Cerebellum (tissue), 4 donors: ENCODE measurements at places on chromosomes 7 and 10. TPM values are rescaled to one million over a fixed set of nuclear protein-coding genes. Genes with fewer than 3 reads are reported as not detected.

MMRN2 gene
- total RNA-seq, result 5.2 TPM

DNA sequence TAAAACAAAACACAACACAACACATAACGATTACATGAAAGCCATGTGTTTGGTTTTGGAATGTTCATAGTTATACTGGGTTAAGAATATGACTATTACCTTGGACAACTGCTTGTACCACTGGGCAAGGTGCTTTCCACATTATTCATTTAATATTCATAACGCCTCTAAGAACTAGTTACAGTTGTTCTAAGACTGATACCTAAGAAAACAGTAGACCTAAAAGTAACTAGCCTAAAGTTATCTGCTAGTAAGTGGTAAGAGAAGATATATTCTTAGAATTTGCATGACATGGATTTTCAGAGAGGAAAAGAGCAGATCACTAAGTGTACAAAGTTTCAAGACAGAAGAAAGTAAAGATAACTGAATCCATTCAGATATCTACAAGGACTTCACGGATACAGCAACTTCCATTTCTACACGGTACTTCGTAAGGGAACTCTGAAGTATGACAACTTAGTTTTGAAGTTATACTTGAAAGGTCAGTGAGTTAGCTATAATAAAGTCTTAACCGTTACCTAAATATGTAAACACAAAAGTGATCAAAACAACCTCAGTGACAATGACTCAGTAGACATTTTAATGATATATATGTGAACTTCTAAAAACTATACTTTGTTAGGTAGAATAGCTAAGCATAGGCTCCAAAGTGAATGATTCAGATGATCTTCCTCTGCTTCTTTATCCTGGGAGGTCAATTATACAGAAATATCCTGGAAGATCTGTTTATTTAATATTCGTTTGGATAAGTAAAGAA, 65.1 kb downstream of the MINDY3 start:
- DNase-seq, result no peak

- DNase-seq, result peak; percentile 19
These were observed 603 bp upstream of the HECW1 start for GRCh38 chr7:43111630-43112458.

TNS3 gene
- 37.5 TPM for total RNA-seq

GRCh38 chr10:79090134-79090803, 21.5 kb downstream of the ZMIZ1 start:
- DNase-seq, result no peak

VWA2 gene
- total RNA-seq, result 1.1 TPM

GIMAP1 gene
- 0.82 TPM for total RNA-seq

DYNC1I1 gene
- total RNA-seq, result 15.2 TPM

- no peak for DNase-seq
These were observed 249.0 kb downstream of the TNS3 start for GRCh38 chr7:47332681-47333553.

DNA sequence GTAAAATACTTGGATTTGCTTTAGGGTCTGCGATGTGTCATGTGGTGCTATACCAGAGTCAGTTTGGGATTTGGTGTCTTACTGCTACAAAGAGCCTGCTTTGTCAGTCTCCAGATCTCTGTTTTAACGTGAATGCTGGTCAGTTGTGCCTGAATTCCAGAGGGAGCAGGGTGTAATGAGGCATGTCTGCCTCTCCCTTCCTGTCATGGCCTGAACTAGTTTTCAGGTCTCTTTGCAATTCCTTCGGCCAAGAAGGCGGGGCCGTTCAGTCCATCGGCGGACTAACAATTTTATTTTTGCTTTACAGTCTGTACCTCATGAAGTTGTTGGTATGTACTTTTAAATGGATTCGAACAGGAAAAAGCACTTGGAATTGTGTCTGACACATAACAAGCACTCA, 465.1 kb upstream of the ADARB2 start:
- DNase-seq, result no peak

DNA sequence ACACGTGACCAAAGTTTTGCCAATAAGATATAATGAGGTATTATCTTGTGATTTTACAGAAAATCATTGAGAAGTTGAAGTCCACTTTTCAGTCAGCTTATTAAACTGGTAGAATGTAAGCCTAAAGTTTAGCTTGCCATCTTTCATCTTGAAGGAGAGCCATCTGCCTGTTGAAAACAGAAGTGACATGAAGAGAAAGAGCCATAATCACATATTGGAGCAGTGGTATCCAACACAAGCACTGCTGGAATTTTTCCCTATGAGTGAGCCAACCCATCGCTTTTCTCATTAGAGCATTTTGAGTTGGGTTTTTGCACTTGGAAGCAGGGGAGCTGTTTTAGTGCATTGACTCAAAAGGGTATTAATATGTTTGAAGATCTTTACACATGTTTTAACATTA, 117.6 kb upstream of the FERD3L start:
- no peak for DNase-seq

ITPRID1 gene
- 0.27 TPM for total RNA-seq

DNA sequence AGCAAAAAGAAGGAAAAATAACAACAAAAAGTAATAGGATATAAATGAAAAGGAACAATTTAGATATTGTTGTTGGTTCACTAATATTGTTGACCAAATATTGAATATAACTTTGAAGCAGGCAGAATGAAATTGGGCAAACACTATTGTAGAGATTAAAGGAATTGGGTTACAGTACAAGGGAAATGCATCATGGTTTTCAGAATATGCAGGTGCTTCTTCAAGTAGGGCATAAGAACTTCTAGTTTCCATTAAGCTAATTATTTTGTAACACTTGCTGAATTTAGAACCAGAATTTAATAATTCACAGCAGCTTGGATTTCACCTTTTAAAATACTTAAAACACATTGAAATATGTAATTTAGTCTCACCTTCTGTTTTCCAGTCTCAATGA, 36.5 kb downstream of the RPA3 start:
- no peak for DNase-seq

DNA sequence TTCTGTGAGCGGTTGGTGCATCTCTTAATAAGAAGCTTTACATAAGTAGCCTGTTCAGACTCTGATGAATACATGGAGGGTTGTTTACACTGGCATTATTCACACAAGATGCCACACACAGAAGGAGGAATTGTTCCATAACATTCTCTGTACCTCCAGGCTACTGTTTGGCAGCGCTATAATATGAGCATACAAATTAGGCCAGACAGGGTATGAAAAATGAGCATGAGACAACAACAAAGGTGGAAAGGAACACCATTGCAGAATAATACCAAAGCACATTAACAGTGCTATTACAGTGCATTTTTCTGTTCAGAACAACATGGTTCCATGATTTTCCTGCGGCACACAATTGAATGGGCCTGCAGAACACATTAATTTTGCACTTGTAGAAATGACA, 417.2 kb upstream of the C7orf33 start:
- DNase-seq, result no peak

DNA sequence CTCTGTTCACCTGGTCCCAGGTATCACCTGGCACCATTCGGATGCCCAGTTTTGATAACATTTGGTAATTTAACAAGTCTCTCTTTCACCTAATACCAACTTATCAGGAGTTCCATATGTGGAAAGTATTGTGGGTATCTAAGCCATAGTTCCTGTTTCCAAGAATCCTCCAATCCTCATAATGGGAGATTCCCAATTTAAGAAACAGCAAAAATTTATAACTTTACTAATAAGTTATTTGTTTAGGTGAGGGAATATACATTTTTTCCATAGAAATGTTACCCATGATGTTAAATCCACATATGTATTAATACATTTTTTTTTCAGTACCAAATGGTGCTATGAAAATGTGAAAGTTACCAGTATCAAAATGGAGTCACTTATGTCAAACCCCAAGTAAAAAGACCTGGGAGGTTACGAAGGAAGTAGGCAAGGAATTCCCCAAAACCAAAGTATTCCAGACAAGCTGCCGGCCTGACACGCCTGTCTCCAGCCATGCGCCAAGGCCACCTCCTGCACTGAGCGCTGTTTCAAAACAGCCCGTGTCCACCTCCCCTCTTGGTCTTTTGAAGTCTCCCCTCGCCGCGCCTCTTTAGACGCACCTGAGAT, 44.8 kb downstream of the PRKCQ start:
- DNase-seq, result no peak

CHST12 gene
- 5.4 TPM for total RNA-seq

GRCh38 chr10:12348870-12349628, at the start of gene CAMK1D:
CAMK1D (plus strand) TSS chr10:12349547.
- peak; percentile 88 for DNase-seq

GRCh38 chr7:77415823-77416620, at the start of gene GSAP:
GSAP (minus strand) TSS chr7:77416349; CDS start chr7:77416321, 28 bp downstream.
- peak; percentile 12 for DNase-seq

DNA sequence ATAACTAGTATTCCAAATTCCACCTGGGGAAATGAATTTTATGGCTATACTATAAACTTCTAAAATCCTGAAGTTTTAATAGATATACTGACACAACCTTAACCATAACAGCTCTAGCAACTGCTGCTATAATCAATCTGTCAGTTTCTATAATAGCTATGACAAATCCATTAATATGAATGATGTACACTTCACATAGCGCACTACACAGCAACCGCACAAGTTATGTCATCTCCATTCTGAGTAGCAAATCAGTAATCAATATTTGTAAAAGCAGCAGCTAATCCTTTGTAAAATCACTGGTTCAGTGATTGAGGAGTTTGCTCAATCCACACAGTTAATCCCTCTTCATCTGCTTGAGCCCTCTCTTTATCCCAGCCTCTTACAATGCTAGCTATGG, 105.3 kb downstream of the SKAP2 start:
- DNase-seq, result no peak

HHEX gene
- 2.1 TPM for total RNA-seq

STX1A gene
- 43.0 TPM for total RNA-seq

DNA sequence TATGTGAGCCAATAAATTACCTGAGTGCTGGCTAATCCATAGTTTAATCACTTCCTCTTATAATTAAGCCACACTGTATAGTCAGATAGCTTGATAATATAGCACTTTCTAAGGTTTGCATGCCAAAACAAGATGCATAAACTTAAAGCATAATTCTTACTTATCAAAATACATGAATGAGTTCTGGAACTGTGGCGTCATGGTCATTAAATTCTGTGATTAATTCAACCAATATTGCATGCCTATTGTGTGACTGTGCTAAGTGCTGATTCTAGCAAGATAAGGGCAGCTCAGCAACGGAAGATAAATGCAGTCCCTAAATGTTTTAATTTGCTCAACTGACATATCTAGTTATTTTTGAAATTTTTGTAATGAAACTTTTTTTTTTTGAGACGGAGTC, 29.7 kb downstream of the HOXA1 start:
- DNase-seq, result no peak

- DNase-seq, result no peak
These were observed 40.2 kb downstream of the FAS start for GRCh38 chr10:89030791-89031190.

DNA2 gene
- 30.8 TPM for total RNA-seq

COL28A1 gene
- total RNA-seq, result 6.2 TPM

DNA sequence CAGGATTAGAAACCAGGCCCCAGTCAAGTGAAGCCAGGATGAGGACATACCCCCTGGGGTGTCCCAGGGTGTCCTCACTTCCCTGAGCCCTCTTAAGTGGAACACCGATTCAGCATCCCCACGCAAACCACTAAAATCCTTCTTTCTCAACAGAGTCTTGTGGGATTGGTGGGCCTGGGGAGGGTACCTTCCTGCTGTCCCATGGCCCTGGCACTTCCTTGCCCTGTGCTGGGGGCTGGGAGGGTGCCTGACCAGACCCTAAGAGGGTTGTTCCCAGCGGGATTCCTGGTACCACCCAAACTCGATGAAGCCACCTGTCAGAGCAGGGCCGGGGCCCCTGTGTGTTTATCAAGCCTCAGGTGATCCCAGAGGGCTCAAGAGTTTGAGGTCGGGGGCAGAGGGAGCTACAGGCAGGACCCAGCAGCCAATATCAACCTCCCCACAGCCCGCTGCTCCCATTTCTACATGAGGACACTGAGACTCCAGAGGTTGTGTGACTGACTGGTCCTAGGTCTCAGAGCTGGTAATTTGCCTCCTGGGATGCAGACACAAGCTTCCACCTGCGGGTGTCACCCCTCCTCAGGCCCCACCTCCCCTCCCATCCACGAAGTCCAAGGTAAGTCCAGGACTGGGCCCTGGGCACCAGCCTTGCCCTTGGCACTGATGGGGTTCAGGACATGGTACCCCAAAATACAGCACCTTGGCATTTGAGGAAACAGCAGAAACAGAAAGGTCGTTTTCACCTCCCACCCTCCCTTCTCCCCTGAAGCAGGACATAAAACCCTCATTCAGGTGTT, 31.4 kb downstream of the OAT start:
- DNase-seq, result no peak

TAS2R41 gene
- not detected for total RNA-seq

VAX1 gene
- not detected for total RNA-seq

- DNase-seq, result no peak
These were observed 358.3 kb upstream of the PRKCQ start for GRCh38 chr10:6938384-6938783.

- no peak for DNase-seq
These were observed 55.1 kb upstream of the ZEB1 start for GRCh38 chr10:31263903-31264302.

DNA sequence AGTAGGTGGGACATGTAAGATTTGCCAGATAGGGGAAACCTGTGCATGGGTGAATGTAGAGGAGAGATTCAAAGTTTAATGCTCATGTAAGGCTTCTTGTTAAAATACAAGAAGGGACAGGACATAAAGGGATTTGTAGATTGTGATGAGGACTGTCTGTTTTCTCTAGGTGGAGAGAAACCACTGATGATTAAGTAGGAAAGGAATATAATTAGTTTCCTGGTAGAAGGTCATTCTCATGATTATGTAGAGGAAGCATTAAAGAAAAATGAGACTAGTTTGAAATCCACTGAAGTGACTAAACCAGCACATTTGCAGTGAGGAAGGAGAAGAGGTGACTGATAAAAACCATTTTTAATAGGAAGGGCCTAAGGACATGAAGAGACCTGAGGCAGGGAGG, 19.6 kb upstream of the MACC1 start:
- no peak for DNase-seq

GRCh38 chr7:93327006-93327633, 95.0 kb downstream of the VPS50 start:
- DNase-seq, result no peak

THSD7A gene
- total RNA-seq, result 71.7 TPM

MSMB gene
- total RNA-seq, result not detected

- DNase-seq, result peak; percentile 66
These were observed 298.1 kb upstream of the NEBL start for GRCh38 chr10:21195252-21195651.

DNA sequence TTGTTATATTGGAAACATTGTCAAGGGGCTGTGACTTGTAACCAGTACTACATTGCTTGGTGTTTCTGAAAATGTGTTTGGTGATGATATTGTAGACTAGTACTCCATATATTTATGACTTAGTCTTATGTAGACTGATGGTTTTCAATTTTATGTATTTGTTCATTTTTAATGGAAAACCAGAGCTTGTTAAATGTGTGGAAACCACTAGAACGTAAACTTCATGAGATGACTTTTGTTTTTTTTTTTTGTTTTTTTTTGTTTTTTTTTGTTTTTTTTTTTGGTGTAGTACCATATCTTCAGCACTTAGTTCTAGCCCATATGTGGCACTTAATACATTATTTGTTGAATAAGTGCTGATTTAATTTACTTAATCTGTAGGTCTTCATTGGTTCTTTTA, 518.6 kb downstream of the AUTS2 start:
- no peak for DNase-seq
